Choroid plexus epithelial cell (primary cell): ENCODE measurements at places on chromosomes 12 and 14.
A peak's percentile ranks its signal among the peaks of the same experiment; 100 is the strongest.

GRCh38 chr12:124796303-124796960, 67.2 kb downstream of the SCARB1 start:
- no peak for DNase-seq

- no peak for DNase-seq
These were observed 234.9 kb upstream of the CAND1 start for GRCh38 chr12:67034110-67034879.

DNA sequence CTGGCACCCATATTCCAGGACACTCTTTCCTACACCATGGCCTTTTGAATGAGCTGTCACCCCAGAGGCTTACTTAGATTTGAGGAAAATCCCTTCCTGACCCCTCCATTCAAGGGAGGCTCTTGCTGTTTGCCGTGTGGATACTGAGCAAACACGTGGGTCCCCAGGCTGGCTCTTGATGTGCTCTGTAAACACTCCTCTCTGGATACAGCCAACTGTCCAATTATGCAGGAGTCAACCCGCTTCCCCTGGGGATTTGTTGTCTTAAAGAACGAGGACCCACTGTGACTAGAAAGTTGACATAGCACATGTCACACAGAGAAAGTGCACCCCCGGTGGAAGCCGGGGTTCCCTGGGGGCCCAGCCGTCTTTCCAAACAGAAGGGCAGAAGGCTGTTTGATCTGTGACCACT, 75.8 kb upstream of the CEP83 start:
- DNase-seq, result no peak

DNA sequence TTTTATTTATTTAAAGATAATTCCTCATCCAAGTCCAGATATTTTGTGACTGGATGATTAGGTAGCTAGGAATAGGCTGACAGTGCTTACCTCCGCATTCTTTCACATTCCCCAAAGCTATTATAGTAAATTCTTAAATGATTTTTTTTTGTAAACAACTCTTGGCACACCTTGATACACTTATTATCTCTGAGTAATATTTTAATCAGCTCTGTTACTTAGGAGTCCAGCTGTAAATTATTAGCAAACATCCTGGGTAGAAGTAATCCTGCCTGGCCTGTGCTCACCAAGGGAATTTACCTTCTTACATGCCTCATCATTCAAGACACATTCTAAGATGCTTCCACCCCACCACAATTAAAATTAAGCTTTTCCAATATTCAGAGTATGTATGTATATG, 186.1 kb downstream of the SLC2A13 start:
- DNase-seq, result no peak

DNA sequence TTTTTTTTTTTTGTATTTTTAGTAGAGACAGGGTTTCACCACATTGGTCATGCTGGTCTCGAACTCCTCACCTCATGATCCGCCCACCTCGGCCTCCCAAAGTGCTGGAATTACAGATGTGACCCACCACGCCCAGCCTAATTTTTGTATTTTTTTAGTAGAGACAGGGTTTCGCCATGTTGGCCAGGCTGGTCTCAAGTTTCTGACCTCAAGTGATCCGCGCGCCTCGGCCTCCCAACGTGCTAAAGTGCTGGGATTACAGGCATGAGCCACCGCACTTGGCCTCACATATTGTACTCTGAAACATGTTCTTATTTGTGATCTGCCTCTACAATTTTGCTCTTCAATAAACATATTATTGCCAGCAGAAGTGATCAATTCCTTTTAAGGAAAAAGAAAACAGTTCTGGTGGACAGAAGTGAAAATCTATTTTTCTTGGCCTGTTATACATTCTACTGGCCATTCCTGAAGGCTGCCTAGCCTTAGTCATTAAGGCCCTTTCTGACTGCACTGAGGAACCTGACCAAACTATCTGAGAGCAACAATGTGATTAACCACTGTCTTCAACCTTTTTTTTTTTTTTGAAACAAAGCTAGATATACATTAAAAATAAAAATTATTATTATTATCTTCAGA, 36.1 kb downstream of the SNX6 start:
- DNase-seq, result peak; percentile 46

DNA sequence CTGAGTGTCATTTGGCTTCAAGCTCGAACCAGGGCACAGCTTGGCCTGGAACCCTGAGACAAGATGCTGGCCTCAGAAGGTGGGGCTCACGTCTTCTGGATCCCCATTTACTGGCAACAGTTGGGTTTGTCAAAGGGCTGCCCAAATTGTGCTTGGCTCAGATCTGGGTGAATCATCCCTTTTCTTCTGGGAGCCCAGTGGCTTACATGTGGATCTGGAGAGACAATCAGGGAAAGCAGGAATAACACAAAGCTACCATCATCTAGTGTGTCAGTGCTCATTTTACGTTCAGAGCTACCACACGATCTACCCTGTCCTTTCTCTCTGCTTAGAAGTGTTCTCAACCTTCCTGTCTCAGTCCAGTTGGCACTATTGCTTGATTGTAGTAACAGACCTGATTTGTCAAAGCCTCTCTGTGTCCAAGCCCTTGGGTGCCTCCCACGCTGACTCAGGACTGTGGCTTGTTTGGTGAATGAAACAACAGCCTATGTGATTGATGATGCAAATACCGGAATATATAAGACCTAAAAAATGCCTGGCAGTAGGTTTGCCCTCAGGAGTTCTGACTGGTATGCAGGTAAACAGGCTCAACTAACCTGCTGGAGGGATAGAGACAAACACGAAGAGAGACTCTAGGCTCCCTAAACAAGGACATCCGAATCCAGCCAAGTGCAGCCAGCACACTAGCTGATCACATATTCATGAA, 974.3 kb downstream of the VRK1 start:
- no peak for DNase-seq

- no peak for DNase-seq
These were observed 329.2 kb downstream of the PCNX1 start for GRCh38 chr14:71236487-71236886.

DNA sequence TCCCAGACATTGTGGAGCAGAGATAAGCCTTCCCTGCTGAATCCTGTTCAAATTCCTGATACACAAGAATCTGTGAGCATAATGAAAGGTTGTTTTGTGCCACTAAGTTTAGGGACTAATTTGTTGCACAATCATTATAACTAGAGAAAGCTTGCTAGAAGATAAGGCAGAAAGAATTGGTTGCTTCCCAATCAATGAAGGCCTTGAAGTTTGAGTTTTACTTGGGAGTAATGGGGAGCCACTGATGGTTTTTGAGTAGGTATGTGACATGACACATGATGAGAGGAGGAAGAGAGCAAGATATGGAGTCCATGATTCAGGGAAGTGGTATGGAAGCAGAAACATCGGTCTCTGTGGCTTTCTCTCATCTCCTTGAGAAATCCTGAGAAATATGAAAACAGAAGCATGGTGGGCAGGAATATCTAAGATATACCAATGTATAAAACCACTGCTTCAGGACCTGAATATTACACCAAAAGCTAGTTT, 13.3 kb upstream of the TCP11L2 start:
- DNase-seq, result peak; percentile 15

DNA sequence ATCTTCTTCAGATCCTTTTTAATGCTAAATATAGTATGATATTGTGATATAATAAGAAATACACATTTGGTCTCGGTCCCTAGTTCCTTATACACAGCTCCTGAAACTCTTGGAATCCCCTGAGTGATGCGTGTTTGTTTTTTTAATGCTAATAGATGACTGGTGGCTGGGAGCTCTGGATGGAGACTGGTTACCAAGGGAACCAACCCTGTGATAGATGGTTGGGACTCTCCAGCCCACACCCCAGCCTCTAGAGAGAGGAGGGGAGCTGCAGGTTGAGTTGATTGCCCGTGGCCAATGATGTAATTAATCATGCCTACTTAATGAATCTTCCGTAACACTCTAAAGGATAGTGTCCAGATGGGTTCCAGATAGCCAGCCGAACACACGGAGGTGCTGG, 140.6 kb downstream of the FBXL14 start:
- no peak for DNase-seq

- no peak for DNase-seq
These were observed 20.6 kb downstream of the JAG2 start for GRCh38 chr14:105147671-105148603.
